ENCODE measurements at places on chromosomes 4 and X.
A peak's percentile ranks its signal among the peaks of the same experiment; 100 is the strongest.

DNA sequence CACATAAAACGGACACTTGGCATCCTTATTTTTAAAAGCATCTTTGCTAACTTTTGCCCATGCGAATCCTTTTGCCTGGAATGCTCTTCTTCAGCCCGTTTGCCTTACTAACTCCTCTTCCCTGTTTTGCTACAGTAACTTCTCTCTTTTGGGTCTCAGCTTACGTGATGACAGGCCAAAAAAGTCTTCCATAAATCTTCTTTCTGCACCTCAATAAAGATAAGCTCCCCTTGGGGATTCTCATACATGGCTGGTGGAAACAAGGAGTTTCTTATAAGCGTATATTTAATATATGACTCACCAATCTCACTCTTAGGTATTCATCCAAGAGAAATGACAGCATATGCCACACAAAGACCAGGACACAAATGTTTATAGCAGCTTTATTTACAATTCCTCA lies 192.7 kb downstream of the RCHY1 start:
- no peak overlapping the region for H3K27ac ChIP-seq
- no peaks in the 10 kb centered on the region for H3K36me3 ChIP-seq
- no peaks in the 10 kb centered on the region for H3K4me1 ChIP-seq

GRCh38 chrX:148316446-148316845 lies 184.0 kb upstream of the AFF2 start:
- H3K27me3 ChIP-seq = no peaks in the 10 kb centered on the region
- no peak overlapping the region for H3K4me3 ChIP-seq
- no peak overlapping the region for H3K27ac ChIP-seq
- no peaks in the 10 kb centered on the region for H3K4me1 ChIP-seq

DNA sequence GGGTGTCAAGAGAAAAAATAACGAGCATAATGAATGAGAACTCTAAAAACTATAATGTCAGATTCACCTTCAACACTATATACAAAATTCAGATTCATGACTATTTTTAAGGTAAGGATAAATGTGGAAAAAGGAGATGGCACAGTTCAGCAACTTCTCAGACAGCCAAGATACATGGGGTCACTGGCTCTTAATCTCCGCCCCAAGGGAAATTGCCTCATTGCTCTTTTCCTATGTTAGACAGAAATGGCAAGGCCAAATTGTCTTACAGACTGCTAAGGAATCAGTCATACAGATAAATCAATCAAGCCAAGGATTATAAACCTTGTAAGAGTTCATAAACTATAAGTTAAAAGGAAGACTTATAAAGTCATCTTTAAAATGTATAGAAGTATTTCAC lies 183.4 kb downstream of the OPHN1 start:
- H3K27ac ChIP-seq = peak overlapping the region; percentile 51
- H3K4me3 ChIP-seq = no peak overlapping the region
- H3K27me3 ChIP-seq = no peaks in the 10 kb centered on the region
- no peaks in the 10 kb centered on the region for H3K36me3 ChIP-seq

- no peak for DNase-seq
- H3K36me3 ChIP-seq = no peaks in the 10 kb centered on the region
- H3K27me3 ChIP-seq = no peaks in the 10 kb centered on the region
- H3K4me1 ChIP-seq = no peaks in the 10 kb centered on the region
- no peak overlapping the region for H3K27ac ChIP-seq
- no peak overlapping the region for H3K4me3 ChIP-seq
Observed at GRCh38 chr4:141804836-141805235, 168.5 kb downstream of the IL15 start.

- H3K4me3 ChIP-seq = no peak overlapping the region
- peaks cover 10% of the 10 kb centered on the region for H3K4me1 ChIP-seq
- H3K27ac ChIP-seq = no peak overlapping the region
- H3K36me3 ChIP-seq = no peaks in the 10 kb centered on the region
Observed at GRCh38 chr4:147801820-147802219, 69.9 kb downstream of the ARHGAP10 start.

- no peak overlapping the region for H3K27ac ChIP-seq
- no peak for DNase-seq
- no peaks in the 10 kb centered on the region for H3K4me1 ChIP-seq
- H3K27me3 ChIP-seq = no peaks in the 10 kb centered on the region
- no peak overlapping the region for H3K4me3 ChIP-seq
Observed at GRCh38 chr4:179605196-179605595, 2163.0 kb upstream of the AGA start.

DNA sequence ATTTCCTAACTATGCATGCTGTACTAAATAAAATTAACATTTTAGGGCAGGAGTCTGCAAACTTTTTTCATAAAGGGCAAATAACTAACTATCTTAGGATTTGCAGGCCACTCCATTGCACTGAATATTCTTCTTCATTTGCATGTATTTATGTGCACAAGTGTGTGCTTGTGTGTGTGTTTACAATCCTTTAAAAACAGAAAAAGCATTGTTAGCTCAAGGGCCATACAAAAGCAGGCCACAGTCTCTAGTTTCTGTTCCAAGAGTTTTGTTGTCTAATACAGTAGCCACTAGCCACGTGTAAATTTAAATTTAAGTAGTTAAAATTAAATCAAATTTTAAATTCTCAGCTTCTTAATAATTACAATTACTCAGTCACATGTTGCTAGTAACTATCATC lies 621.8 kb downstream of the TMA16 start:
- no peaks in the 10 kb centered on the region for H3K27me3 ChIP-seq
- H3K36me3 ChIP-seq = no peaks in the 10 kb centered on the region
- H3K4me3 ChIP-seq = no peak overlapping the region
- no peak overlapping the region for H3K27ac ChIP-seq
- no peak for DNase-seq

DNA sequence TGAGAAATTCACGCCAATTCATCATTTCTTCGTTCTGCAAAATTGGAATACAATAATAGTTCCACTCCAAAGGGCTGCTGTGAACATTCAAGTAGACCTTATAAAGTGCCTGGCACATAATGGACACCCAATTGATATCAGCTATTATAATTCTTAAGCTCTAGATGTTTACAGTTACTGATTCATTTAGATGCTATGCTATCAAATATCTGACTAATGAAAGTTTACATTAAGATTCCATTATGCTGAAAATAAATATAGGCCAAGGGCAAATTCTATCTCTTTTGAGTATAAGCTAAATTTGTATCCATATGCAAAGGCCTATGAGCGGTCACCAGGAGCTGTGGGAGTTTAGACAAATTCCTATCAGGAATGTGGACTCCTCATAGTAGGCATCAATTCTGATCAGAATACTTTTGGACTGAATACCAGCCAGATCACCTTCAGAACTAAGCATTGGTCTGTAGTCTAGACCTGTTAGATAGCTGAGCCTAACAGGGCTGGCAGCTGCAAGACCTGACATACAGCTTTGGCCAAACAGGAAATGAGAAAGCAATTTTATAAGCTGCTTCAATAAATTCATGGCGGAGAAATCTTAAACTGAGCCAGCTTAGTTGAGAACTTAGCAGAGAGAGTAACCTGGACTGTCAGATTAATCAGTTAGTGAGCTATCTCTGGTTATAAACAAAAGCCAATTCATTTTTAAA lies 384.3 kb upstream of the ACTRT1 start:
- no peaks in the 10 kb centered on the region for H3K27me3 ChIP-seq
- H3K4me1 ChIP-seq = no peaks in the 10 kb centered on the region
- H3K4me3 ChIP-seq = no peak overlapping the region
- H3K27ac ChIP-seq = no peak overlapping the region
- no peaks in the 10 kb centered on the region for H3K36me3 ChIP-seq

- H3K4me3 ChIP-seq = no peak overlapping the region
- no peaks in the 10 kb centered on the region for H3K4me1 ChIP-seq
- no peaks in the 10 kb centered on the region for H3K27me3 ChIP-seq
- DNase-seq = no peak
Observed at GRCh38 chrX:73965833-73966232, 338.1 kb upstream of the ZCCHC13 start.

GRCh38 chr4:183540410-183541009 lies 35.7 kb downstream of the ING2 start:
- no peak overlapping the region for H3K27ac ChIP-seq
- no peaks in the 10 kb centered on the region for H3K27me3 ChIP-seq
- DNase-seq = no peak
- no peaks in the 10 kb centered on the region for H3K36me3 ChIP-seq

- H3K27me3 ChIP-seq = no peaks in the 10 kb centered on the region
- H3K4me3 ChIP-seq = no peak overlapping the region
- no peak for DNase-seq
- H3K4me1 ChIP-seq = no peaks in the 10 kb centered on the region
Observed at GRCh38 chrX:118448273-118448783, 47.3 kb upstream of the DOCK11 start.

GRCh38 chrX:85930099-85930498 lies 117.3 kb downstream of the CHM start:
- no peaks in the 10 kb centered on the region for H3K4me1 ChIP-seq
- no peaks in the 10 kb centered on the region for H3K27me3 ChIP-seq
- no peak overlapping the region for H3K27ac ChIP-seq

GRCh38 chrX:117895418-117895817 lies 221.2 kb downstream of the KLHL13 start:
- no peaks in the 10 kb centered on the region for H3K27me3 ChIP-seq
- no peaks in the 10 kb centered on the region for H3K36me3 ChIP-seq
- H3K4me1 ChIP-seq = no peaks in the 10 kb centered on the region
- H3K4me3 ChIP-seq = no peak overlapping the region
- no peak overlapping the region for H3K27ac ChIP-seq

- no peaks in the 10 kb centered on the region for H3K4me1 ChIP-seq
- no peak for DNase-seq
- no peak overlapping the region for H3K27ac ChIP-seq
- H3K36me3 ChIP-seq = no peaks in the 10 kb centered on the region
Observed at GRCh38 chr4:166006217-166006616, 133.2 kb downstream of the TLL1 start.

GRCh38 chr4:93513851-93514250 lies 314.7 kb upstream of the ATOH1 start:
- H3K27ac ChIP-seq = no peak overlapping the region
- no peaks in the 10 kb centered on the region for H3K36me3 ChIP-seq
- DNase-seq = no peak
- H3K27me3 ChIP-seq = no peaks in the 10 kb centered on the region
- H3K4me3 ChIP-seq = no peak overlapping the region

DNA sequence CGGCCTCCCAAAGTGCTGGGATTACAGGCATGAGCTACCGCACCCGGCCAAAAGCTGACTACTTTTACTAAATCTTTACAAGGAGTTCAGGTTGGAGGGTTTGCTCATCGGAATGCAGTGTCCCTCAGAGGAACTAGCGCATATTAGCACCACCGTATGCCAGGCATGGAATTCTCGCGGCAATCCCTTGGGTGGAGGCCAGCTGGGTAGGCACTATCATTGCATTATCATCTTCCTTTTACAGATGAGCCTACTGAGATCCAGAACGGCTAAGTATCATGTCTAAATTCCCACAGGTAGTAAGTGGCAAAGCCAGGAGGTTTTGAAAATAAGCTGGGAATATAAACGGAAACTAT lies 6.1 kb upstream of the CXorf66 start:
- no peak overlapping the region for H3K4me3 ChIP-seq
- no peak overlapping the region for H3K27ac ChIP-seq
- no peaks in the 10 kb centered on the region for H3K27me3 ChIP-seq
- no peak for DNase-seq

DNA sequence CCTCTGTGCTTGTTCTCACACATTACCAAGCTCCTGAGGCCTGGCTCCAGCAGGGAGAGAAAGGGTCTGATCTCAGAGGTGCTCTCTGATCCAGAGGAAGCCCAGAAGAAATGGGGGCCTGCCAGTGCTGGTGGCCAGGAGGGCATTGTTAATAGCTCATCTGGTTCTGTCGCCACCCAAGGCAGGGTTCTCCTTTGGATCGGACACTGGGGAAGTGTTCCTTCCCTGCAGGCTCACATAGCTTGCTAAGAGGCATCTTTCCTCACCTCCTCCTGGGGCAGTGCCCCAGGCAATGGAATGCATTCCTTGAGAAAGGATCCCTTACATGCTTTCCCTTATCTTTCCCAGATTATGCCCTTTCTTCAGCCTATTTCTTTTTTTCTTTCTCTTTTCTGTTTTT lies 53.8 kb downstream of the RBM47 start:
- DNase-seq = no peak
- no peak overlapping the region for H3K4me3 ChIP-seq
- H3K4me1 ChIP-seq = peaks cover 34% of the 10 kb centered on the region
- no peaks in the 10 kb centered on the region for H3K27me3 ChIP-seq
- peak overlapping the region; percentile 86 for H3K27ac ChIP-seq

- H3K4me3 ChIP-seq = peak overlapping the region; percentile 63
- H3K27ac ChIP-seq = no peak overlapping the region
- no peak for DNase-seq
- H3K27me3 ChIP-seq = no peaks in the 10 kb centered on the region
- H3K4me1 ChIP-seq = peaks cover 6% of the 10 kb centered on the region
Observed at GRCh38 chr4:88158038-88158488, 376 bp downstream of the ABCG2 start.

DNA sequence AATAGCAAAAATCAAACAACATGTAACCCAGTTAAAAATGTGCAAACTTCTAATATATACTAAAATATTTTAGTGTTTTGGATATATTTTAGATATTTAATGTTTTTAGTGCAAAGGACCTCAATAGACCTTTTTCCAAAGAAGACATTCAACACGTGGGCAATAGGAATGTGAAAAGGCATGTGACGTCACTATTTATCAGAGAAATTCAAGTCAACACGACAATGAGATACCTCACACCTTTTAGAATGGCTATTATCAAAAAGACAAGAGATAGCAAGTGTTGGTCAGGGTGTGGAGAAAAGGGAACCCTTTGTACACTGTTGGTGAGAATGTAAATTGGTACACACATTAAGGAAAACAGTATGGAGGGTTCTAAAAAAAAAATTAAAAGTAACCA lies 115.6 kb upstream of the FAM47B start:
- no peak overlapping the region for H3K4me3 ChIP-seq
- no peaks in the 10 kb centered on the region for H3K4me1 ChIP-seq
- no peaks in the 10 kb centered on the region for H3K36me3 ChIP-seq
- no peak for DNase-seq
- no peaks in the 10 kb centered on the region for H3K27me3 ChIP-seq

DNA sequence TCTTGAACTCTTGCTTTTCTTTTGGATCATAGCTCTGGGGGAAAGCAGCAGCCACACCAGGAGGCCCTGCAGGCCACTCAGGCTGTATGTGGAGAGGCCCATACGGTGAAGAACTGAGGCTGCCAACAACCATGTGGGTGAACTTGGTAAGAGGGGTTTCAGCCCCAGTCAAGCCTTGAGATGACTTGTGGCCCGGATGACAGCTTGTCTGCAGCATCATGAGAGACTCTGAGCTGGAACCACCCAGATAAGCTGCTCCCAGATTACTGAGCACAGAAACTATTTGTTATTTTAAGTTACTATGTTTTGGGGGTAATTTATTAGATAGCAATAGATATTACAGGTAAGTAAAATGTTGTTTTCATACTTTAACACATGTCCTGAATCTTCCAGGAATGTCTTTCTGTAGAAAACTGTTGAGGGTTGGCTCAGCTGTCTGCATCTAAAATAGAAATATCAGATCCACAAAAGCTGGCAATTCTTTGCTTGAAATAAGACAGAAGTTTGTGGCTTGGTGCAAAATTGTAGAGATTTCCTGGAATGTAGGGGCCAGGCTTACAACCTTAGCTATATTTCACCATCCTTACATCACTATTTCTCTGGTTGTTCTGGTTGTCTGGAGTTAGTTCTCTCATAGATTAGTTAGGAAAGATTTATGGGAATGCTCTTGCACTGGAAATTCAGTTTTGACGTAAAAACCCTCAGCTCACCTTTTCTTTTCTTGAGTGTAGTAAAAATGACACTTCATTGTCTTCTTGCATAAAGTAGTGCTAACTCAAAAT lies 272.1 kb downstream of the RAPGEF2 start:
- no peaks in the 10 kb centered on the region for H3K4me1 ChIP-seq
- no peak for DNase-seq
- H3K36me3 ChIP-seq = no peaks in the 10 kb centered on the region
- no peak overlapping the region for H3K27ac ChIP-seq
- H3K27me3 ChIP-seq = no peaks in the 10 kb centered on the region
- no peak overlapping the region for H3K4me3 ChIP-seq

Data from upper lobe of right lung (tissue), 1 donor.